Fibroblast of the conjunctiva (primary cell): ENCODE measurements at places on chromosomes 2 and 18.

DNA sequence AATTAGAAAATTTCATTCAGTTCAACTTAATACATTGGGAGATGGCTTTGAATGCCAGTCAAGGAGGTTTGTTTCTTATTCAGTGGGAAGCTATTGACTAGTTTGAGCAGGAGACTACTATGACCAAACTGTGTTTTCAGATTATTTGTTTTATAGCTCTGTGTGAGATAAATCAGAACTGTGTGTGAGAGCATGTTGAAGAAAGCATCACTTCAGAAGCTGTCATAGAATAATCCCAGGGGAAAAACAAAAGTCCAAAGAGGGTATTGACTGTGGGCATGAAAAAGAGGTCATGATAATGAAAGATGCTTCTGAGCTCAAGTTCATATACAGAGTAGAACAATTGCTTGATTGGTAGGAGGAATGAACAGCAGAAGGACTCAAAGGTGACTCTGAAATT lies 160.6 kb downstream of the MAP2 start:
- no peak for DNase-seq

DNA sequence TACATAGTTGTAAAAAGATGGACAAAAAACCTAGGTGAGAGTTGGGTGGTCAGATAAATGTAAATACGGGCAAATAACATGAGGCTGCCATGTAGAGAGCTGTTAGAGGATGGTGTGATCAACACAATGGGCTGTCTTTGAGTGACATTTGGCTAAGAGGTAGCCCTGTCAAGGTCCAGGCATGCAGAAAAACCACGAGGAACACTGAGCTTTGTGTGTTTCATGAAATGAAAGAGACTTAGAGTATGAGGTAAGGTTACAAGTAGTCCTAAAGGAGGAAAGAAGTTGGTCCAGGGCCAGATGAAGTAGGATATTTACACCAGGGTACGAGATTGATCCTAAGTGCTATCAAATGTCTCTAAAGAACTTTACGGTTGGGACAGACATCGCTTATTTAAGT lies 160.9 kb downstream of the RDH14 start:
- DNase-seq = no peak

GRCh38 chr2:7030810-7031209 lies 113.6 kb downstream of the RNF144A start:
- no peak for DNase-seq

GRCh38 chr2:68292108-68292710 lies 27.5 kb downstream of the CNRIP1 start:
- DNase-seq = peak; percentile 10

DNA sequence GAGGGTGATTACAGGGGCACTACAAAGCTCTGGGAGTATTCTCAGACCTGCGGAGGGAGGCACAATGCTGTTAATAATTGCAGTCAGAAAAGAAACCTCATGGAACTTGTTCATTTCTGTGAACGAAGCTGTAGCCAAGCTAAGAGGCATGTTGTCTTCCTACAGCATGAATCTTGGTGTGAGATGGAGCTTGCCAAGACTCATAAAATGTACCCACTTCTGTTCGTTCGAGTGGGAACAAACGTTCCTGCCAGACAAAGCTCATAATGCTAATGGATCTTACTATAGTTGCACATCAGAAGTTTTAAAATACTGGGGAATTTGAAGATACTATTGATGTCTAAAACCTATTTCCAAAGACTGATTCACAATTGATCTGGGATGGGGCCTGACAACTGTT lies 489.1 kb downstream of the ZEB2 start:
- no peak for DNase-seq
